Calu3 (cell line): ENCODE measurements at places on chromosomes 4 and X.
A peak's percentile ranks its signal among the peaks of the same experiment; 100 is the strongest.

GRCh38 chrX:130829526-130830515 lies 73.2 kb downstream of the ENOX2 start:
- no peak overlapping the region for H3K27ac ChIP-seq
- H3K27me3 ChIP-seq: no peaks in the 10 kb centered on the region
- H3K4me1 ChIP-seq: peaks cover 17% of the 10 kb centered on the region

GRCh38 chr4:40843696-40844095 lies 93.9 kb downstream of the NSUN7 start:
- H3K4me1 ChIP-seq: peaks cover 8% of the 10 kb centered on the region
- H3K4me3 ChIP-seq: no peak overlapping the region
- no peaks in the 10 kb centered on the region for H3K36me3 ChIP-seq
- H3K27me3 ChIP-seq: no peaks in the 10 kb centered on the region
- no peak overlapping the region for H3K27ac ChIP-seq

DNA sequence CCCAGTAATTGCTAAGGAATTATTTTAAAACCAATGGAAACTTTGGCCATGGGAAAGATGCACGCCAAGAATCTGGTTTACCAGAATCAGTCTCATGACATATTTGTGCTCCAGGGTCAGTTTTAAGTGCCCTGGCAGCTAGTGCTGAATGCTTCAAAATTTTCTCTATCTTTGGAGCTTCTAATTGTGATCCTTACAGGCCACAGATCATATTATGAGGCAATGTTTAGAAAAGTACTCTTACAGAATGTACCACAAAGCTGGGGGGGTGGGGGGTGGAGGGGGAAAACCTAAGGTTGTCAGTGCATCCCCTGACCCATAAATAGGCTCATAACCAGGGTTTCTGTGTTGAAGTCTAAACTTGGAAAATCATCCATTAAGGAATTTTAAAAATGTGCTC lies 514.5 kb downstream of the INPP4B start:
- no peaks in the 10 kb centered on the region for H3K27me3 ChIP-seq
- no peak for DNase-seq
- H3K27ac ChIP-seq: no peak overlapping the region

DNA sequence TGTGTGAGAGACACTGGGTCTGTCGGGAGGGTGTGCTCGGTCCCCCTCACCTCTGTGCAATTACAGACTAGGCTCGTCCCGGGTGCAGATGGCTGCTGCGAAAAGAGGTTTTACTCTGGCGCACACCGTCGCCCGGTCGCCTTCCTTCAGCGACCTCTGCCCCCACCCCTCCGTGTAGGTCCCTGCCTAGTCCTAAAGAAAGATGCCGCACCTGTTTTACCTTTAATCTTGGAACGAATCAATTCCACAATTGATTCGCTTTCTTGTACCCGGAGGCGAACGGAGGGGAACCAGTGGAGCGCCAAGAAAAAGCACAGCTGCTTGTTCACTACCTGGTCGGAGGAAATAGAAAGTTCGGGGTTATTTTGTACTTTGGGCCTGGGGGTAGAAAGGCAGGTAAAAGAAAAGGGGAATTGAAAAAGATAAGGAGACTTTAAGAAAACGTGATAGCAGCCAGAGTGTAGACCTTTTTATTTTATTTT lies 1.2 kb downstream of the NPNT start:
- H3K4me1 ChIP-seq: peaks cover 49% of the 10 kb centered on the region
- H3K4me3 ChIP-seq: peak overlapping the region; percentile 74
- H3K27me3 ChIP-seq: no peaks in the 10 kb centered on the region
- H3K36me3 ChIP-seq: peaks cover 36% of the 10 kb centered on the region

DNA sequence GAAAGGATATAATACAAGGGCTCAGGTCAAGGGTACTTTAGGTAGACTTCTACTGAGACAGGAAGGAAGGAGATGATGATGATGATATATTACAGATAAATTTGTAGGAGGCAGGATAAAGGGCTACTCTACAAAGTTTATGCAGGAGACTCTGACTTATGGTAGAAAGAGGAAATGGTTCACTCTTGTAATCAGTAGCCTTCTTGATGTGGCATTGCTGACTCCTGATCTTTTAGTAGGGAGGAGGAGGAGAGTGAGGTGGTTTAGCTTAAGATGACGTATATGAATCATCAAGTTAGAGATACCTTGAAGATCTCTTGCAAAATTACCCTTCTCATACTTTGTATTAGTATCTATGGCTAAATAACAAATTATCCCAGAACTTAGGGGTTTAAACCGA lies 4.7 kb downstream of the BLTP1 start:
- peaks cover 19% of the 10 kb centered on the region for H3K36me3 ChIP-seq
- peaks cover 14% of the 10 kb centered on the region for H3K4me1 ChIP-seq
- H3K4me3 ChIP-seq: no peak overlapping the region
- no peaks in the 10 kb centered on the region for H3K27me3 ChIP-seq
